Effector CD4-positive, alpha-beta T cell (primary cell): ENCODE measurements at places on chromosomes 4 and X.

DNA sequence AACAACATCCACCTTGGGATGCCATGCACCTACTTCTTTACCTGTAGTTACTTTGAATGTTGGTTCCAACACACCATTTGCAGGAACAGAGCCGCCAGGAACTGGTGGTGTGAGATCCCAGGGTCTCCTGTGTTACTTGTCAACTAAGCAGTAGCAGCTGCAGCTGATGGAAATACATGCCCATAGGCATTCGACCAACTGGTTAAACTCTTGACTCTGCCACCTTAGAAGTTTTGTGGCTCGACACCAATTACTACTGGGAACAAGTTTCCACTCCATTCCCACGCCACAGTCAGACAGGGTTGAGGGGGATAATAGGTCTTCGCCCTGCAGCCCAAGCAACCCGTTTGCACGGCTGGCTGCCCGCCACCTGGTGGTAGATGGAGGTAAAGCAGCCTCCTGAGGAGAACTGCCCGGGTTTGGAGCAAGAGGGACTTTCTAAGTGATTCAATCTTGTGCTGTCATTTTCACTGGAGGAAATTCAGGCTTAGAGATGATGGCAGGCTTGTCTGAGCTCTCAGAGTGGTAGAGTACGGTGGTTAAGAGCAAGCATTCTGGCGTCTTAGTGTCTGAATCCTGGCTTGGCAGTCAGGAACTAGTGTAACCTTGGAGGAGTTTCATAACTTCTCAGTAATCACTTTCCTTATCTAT, 119.1 kb upstream of the TRIM2 start:
- peak; percentile 73 for DNase-seq

DNA sequence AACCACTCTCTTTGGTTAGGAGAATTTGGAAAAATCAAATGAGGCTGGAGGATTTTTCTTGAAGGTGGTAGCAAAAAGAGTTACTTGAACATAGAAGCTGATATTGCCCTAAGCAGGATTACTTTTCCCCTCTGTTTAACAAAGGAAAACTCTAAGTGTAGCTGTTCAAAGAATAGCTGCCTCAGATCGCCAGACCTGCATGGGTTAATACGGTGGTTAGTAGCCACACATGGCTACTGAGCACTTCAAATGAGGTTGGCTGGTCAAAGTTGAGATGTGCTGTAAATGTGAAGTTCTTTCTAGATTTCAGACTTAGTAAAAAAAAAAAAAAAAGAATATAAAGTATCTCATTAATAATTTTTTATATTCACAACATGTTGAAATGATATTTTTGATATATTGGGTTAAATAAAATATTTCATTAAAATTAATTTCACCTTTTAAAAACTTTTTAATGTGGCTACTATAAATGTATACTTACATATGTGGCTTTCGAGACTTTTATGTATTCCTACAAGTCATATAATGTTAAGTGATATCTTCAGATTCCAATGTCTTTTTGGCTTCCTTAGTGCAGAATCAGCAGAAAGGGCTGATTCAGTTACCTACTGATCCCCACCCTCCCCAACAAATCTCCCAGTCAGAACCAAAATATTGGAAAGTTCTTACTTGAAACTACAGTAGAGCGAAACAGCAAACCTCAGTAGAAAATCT, 3.3 kb upstream of the RPS6KA3 start:
- no peak for DNase-seq

GRCh38 chr4:22787753-22788375, 95.1 kb downstream of the GBA3 start:
- no peak for DNase-seq

DNA sequence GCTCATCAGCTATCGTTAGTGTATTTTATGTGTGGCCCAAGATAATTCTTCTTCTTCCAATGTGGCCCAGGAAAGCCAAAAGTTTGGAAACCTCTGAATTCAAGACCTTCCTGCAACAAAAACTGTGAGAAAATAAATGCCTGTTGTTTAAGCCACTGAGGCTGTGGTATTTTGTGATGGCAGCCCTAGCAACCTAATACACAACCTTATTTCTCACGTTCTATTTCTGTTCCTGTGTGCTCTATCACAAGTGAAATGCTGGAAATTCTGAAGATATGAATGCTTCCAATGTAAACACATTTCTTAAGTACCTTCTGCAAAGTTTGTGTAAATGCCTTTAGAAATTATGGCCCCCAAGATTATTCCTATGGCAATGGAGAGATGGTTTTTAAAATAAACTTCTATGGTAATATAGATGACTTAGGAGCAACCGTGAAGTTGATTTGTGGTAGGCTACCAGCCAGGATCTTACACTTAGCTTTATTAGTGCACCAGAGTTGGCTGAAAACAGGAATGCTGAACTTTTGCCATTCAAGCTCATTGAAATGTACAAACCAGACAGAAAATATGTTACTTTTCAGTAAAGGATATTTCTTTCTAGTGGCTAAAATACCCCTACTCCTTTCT, 148.0 kb downstream of the USP46 start:
- DNase-seq, result no peak

DNA sequence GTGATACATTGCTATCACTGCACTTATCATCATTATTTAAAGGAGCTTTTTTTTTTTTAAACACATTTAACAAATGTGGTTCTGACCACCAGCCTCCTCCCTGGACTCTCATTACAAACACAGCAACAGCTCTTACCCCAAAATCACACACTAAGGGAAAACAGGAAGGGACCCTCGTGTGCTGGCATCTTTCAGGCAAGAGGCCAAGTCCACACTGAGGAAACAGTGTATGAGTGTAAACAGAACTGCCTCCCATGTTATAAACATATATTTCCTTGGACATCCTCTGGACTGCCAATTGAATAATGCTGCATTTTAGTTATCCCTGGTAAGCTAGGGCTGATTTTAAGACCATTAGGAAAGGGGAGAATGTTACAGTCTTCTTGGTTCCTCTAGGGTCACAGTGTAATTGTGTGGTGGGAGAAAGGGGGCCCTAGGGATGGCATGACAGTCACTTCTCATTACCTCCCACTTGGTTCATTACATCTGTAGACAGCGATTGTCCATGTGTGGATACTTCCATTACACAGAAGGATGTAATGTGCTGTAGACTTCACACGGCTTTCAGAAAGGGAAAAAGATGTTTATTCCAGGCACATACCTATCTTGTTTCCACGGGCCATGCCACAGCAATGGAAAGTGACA, 244.6 kb upstream of the TET2 start:
- no peak for DNase-seq

DNA sequence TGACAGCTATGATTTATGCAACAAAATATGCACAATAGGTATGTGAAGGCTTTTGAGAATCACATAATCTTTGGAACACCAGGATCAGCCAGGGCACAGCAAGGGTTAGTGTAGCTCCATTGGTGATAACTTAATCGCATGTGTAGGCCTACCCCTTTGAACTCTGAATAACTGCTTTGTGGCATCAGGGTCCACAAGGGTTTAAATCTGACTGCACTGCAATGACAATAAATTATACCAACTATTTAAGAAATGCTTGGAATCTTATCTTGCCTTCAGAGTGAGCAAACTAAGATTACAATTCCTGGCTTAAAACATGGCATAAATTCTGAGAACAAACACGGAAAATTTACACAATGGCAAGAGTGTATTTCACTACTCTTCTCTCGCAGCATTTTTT, 245.8 kb downstream of the FBXO8 start:
- DNase-seq, result no peak

DNA sequence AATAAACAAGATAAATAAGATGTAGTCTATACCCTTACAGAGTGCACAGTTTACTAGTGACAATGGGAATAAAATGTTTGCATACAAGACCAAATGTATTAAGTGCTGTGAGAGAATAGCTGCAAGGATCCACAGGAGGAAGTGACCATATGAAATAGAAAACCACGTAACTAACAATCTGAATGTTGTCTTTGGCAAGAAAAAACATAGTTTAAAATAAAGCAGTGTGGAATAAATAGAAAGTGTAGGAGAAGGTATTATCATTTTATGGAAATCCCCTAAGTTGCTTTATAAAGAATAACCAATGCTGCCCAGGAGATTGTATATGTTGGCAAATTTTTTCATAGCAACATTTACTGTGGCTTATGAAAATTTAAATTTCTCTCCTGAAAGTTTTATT, 116.1 kb downstream of the PCDH7 start:
- no peak for DNase-seq

DNA sequence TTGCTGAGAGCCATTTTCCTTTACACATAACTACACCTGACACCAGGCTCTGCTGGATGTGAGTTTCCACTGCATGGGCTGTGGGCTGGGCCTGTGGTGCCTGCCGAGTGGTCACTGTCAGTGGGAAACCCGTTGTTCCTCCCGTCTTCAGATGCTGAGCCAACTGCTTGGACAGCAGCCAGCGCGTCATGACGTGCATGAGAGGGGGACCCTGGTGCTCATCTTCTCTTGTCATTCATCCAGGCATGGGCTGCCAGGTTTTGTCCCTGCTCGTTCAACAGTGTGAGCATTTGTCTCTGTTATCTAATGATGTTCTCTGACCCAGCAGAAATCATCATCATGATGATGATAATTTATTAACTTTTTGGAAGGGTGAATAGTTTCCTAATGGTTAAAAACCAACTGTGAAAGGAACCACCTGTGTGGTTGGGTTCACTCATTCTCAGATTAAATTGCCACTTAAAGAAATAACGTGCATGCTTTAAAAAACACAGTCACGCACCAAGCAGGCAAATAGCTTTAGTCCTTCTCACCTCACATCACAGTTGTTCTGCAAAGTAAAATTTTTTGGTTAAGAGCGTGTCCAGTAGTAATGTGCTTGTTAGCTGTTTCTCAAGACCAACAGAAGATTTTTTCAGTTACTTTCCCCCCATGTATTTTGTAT, 19.9 kb upstream of the CLDN34 start:
- DNase-seq, result no peak

DNA sequence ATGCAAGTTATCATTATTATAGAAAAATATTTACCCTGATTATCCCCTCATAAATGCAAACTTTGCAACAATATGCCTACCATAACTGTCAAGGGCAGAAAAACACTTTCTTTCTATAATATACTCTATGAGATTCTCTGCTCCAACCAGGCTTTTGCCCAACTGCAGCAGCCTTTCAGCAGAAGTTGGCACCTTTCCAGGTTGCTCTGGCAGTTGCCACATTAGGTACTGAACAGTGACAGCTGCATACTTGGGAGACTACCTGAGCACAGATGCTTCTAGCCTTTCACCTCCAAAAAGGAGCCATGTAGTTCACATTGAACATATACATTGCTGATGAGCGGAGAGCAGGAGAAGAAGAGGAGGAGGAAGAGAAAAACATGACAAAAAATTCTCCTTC, 69.5 kb upstream of the BRWD3 start:
- no peak for DNase-seq

DNA sequence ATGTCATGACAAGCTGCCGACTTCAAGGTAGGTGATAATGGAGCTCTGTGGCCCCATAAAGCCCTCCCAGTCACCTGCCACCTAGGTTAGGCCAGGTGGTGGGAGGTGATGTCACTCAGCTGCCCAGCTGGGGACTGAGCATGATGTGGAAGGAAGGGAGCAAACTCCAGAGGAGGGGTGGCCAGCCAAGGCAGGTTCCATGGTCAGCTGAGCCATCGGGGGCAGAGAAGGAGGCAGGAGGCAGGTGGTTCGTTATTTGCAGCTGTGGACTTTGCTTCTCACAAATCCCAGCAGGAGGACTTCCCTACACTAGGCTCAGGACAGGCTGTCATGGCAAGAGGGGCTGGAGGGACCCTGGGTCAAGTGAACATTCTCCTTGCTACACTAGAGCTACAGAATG, 2.1 kb downstream of the CCDC120 start:
- no peak for DNase-seq
